ENCODE measurements at places on chromosomes 5 and 9.

GRCh38 chr9:133238851-133239532, 29.9 kb upstream of the OBP2B start:
- DNase-seq = peak; percentile 73

GRCh38 chr9:23254404-23255184, 571.4 kb downstream of the ELAVL2 start:
- no peak for DNase-seq

DNA sequence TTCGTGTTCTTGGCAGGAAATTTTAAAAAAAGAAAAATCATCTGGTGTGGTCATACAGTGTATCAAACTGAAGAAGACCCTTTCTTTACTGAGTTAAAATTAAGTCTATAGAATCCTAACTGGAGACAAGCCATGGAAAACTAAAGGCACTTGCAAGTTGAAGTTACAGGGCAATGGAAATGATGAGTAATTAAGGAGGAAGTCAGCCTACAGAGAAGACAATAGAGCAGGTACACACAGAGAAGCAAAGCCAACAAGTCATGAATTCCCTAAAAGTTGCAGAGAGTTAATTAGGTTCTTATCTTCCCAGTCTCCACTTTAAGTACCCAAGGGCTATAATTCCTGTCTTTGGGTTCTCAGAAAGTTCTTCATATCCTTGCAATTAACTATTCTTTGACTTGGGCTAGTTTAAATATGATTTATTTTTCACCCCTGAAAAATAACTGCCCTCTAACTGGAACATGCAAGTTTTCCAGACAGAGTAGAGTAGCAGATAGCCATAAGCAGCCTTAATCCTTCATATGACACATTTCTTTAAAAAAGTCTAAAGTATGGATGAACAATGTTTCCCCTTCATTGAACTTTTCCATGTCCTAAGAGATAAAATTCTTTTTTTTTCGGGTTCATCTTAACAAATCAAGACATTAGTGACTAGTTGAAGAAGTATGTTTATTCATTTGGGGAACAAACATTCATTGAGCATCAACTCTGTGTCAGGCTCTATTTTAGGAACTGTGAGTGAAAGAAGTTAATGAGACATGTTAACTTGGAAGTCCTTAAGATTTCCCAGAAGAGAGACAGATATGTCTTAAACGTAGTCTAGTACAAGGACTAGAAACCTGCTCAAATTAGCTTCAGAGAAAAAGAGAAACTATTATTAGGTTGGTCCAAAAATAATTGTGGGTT, 5.2 kb upstream of the ITGA2 start:
- peak; percentile 68 for DNase-seq

- no peak for DNase-seq
These were observed 336.9 kb downstream of the ARHGEF28 start for GRCh38 chr5:73962801-73963425.

GRCh38 chr5:139660923-139661814, 13.0 kb downstream of the CXXC5 start:
- peak; percentile 97 for DNase-seq

- no peak for DNase-seq
These were observed 29.5 kb downstream of the AQP7 start for GRCh38 chr9:33372900-33373299.

DNA sequence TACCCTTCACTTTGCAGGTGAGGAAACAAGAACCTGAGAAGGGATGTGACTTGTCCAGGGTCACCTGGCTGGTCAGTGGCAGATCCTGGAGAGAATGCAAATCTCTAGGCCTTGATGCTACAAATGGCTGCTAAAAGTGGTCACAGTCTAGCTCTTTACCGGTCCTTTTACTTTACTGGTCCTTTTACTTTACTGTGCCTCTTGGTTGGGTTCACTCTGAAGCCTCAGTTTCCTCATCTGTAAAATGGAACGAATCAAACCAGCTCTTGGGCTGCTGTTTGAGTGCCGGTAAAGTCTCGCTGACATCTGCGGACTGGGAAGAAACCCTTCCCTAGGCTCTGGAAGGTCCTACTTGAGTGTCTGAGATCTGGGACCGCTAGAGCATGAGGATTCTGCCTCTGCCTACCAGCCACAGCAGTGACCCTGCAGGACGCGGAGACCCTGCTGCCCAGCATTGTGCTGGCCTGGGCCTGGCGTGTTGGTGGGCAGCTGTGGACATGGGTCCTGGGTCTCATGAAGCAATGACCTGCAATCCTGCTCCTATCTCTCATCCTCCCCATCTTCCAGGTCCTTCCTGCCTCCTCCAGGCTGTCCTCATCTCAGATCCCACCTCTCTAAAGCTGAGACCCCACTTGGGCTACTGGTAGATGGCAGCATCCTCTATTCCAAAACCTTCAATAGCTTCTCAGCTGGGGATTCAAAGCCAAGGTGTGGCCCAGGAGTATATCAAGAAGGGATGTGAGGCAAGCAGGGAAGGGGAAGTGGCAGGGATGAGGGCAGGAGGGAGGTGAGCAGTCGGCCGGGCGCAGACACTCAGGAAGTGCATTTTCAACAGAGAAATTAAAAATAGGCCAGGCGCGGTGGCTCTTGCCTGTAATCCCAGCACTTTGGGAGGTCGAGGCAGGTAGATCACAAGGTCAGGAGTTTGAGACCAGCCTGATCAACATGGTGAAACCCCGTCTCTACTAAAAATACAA, 13.3 kb downstream of the CORO2A start:
- DNase-seq = no peak

DNA sequence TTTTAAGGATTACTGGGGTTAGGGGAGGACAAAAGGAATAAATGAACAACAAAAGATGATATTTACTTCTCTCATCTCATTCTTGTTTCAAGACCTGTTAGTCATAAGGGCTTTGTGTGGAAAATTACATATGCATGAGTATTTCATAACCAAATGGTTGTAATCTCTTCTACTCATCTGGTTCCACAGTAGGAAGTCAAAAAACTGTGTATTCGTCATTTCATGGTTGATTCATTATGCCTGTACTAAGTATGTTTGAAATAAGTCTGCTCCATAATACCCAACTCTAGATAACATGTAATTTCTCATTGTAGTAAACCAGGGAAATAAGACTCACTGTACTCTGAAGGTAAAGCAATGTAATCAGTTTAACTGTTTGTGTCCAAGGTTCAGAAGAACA, 212.9 kb downstream of the ARRDC3 start:
- DNase-seq = peak; percentile 63

Data from mesenchymal stem cell (in vitro differentiated cells and primary cell).